Caco-2 (cell line): ENCODE measurements at places on chromosomes 6 and 20. TPM values are rescaled to one million over a fixed set of nuclear protein-coding genes. Genes with fewer than 3 reads are reported as not detected.

NR2E1 gene
- 1.3 and 1.4 TPM in 2 replicates for total RNA-seq

NKX2-4 gene
- total RNA-seq, result not detected in 2 replicates

SAMD10 gene
- total RNA-seq, result 13.4 and 13.6 TPM in 2 replicates

TCF15 gene
- total RNA-seq, result not detected in 2 replicates

AIF1 gene
- 2.2 and 2.7 TPM in 2 replicates for total RNA-seq

GHRH gene
- not detected in 2 replicates for total RNA-seq

SLC2A10 gene
- 4.2 and 4.3 TPM in 2 replicates for total RNA-seq

OLIG3 gene
- total RNA-seq, result 0.21 TPM in 1 of 2 replicates, not detected in the other

PKIB gene
- 18.6 and 18.8 TPM in 2 replicates for total RNA-seq

MMUT gene
- total RNA-seq, result 11.1 and 12.1 TPM in 2 replicates

APCDD1L gene
- not detected in 2 replicates for total RNA-seq

LAMP5 gene
- total RNA-seq, result not detected in 2 replicates

LGSN gene
- 10.8 and 13.2 TPM in 2 replicates for total RNA-seq

FAM217A gene
- not detected in 2 replicates for total RNA-seq

TMEM170B gene
- total RNA-seq, result 3.1 and 4.0 TPM in 2 replicates

TNFRSF21 gene
- 60.8 and 64.4 TPM in 2 replicates for total RNA-seq

- no peak for DNase-seq
These were observed 165.0 kb upstream of the PLCB4 start for GRCh38 chr20:8903655-8904605.

- DNase-seq, result no peak
These were observed 19.1 kb downstream of the GABRR2 start for GRCh38 chr6:89295981-89296380.

GRCh38 chr20:24676978-24677370 is 207.5 kb downstream of the SYNDIG1 start:
- no peak for DNase-seq

- no peak for DNase-seq
These were observed 425.2 kb downstream of the CD83 start for GRCh38 chr6:14542670-14543366.

- DNase-seq, result no peak
These were observed 94.7 kb upstream of the AHI1 start for GRCh38 chr6:135592276-135592675.

DNA sequence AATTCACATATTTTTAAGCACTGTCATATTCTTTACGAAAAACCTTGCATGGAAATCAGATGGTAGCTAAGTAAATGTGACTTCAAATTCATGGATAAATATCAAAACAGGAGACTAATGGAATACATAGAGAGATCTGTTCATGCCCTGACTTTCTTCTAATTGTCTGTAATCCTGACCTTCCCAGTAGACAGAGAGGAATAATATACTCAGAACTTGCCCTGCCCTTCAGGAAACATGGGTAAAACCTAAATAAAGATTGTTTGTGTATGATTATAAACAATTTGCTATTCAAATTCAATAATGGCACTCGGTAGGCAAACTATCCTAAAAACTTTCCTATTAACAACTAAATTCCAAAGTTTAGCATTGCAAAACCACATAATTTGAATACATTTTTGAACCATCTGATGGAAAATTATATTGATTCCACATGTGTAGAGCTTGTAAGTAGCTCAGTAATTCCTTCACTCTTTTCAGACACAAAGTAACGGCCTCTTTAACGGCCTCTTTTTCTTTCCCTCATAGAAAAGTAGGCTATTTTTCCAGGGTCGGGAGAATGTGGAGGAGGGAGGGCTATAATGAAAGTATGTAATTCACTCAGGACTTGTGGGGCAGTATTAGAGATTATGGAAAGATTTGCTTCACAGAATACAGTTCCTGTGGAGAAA is 227.6 kb downstream of the ALDH8A1 start:
- no peak for DNase-seq

DNA sequence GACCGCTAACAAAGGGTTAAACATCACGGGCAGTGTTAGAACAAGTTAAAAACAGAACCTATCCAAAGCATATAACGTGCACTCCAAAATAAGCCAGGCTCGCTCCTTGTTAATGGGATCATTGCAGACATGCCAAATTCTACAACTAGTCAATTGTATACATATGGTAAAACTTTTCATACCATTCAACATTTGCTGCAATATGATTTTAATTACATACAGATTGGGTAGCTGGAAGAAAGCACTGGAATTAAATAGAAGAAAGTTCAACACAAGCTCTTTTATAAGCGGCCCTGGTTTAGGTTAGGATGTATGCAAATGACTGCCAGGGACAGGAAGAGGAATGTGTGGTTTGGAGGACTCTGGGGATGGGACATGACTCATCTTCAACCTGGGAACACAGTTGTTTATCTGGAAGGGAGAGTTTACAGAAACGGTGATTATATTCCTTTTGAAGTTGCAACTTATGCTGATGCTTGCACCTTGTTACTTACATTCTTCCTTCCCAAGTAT is 62.5 kb upstream of the TIAM2 start:
- DNase-seq, result no peak

GRCh38 chr6:33128318-33128717 is 52.5 kb downstream of the HLA-DPB1 start:
- no peak for DNase-seq

DNA sequence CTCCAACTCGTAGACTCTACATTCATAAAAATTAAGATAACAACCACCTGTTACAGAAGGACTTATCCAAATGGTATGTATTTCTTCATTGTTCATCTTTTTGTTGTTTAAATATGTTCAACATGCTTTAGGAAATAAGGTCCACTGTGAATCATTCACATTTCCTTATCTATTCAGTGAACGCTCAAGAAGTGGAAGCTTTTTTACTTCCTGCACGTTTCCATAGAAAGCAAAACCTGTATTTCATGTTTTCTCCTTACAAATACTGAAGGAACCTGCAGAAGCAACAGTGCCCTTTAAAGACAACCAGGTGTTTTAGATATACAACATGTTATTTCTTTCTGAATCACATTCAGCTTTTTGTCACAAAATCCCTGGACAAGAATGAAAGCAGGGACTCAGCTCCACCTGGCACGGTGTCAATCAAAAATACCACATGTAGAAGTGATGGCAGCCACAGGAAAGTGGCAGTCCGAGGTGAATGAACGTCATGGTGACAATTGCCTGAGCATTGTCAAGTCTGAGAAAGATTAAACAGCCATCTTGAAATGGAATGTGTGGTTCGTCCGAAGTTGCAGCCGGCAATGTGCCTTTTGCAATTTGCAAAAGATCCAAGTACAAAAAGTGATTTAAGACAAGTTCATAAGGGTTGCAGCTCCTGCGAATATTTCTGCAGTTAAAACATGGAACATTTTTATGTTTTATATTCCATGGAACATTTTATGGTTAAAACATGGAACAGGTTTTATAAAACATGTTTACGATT is 66.7 kb upstream of the RIPOR2 start:
- no peak for DNase-seq

DNA sequence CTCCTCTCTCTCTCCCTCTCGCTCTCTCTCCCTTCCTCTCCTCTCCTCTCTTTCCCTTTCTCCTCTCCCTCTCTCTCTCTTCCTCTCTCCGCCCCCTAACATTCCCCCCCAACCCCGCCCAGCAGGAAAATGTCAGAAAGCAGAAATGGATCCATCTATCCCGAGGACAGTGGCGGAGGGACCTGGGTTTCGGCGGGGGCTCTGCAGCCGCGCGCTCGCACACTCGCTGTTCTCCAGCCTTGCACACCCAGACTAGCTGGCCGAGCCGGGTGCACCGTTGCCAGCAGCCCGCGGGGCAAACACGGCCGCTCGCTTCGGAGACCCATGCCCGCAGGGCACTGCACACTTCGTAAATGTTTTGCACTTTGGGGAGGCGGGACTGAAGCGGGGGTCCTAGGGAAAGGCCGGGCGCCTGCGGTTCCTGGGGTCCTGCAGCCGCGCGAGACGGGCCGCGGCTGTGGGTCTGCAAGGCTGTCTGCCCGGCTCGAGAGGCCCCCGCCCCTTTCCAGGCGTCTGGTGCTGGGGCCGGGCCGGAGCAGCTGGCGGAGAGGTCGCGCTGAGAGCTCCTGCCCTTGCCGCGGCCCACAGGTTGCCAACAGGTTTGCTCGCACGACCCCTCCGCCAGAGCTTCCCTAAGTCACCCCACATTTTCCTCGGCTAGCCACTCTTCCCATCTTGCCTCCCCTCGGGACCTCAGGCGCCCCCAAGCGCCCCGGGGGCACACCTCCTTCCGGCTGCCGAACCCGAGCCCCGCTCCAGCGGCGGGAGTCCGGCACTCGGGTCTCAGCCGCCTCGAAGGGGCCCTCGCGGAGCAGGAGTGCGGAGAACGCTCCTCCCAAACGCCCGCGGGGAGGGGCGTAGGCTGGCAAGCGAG is 818 bp upstream of the MDGA1 start:
- DNase-seq, result peak; percentile 55

- DNase-seq, result no peak
These were observed 3.3 kb upstream of the LIME1 start for GRCh38 chr20:63733117-63733516.

DNA sequence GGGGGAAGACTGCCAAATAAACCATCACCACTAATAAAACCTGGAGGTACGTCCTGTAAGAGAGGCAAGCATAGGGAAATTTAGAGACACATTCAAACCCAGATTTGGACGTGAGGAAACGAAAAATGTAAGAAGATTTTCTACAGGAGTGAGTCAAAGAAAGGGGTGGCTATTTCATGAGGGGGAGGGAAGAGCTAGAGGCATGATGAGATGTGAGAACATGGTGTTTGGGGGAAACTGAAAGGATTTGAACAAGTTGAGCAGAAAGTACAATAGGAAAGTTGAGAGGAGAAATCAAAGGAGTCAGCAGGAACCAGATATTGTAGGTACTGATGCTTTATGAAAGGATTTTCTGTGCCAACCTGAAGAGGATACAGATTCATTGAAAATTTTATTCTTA is 179.1 kb upstream of the HS3ST5 start:
- no peak for DNase-seq

DNA sequence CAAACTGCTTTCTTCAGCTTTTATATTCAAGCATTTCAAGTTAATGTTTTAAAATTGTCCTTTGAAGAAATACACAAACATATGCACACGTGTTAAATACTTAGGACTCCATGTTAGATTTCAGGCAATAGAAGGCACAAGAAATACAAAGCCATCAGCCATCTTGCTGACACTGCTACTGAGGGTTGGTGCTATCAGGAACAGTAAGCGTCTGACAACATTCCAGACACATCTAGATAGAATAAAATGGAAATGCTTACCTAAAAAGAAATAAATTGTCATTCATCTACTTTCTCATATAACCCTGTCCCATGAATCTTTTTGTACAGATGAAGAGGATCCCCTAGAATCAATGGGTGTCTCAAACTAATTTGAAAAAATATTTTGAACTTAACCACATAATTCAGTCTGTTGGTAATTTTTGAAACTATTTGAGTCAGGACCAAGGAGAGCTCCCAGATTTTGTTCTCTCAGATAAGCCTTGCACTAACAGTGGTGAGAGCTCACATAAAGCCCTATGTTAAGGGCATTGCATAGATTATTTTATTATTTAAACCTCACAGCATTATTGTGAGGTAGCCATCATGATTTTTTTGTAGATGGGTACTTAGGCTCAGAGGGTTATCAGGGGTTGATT is 631.1 kb upstream of the POU3F2 start:
- peak; percentile 13 for DNase-seq

GRCh38 chr6:140138311-140139010 is 764.0 kb upstream of the CITED2 start:
- DNase-seq, result no peak

- no peak for DNase-seq
These were observed 86.6 kb downstream of the SLC16A10 start for GRCh38 chr6:111173946-111174345.

DNA sequence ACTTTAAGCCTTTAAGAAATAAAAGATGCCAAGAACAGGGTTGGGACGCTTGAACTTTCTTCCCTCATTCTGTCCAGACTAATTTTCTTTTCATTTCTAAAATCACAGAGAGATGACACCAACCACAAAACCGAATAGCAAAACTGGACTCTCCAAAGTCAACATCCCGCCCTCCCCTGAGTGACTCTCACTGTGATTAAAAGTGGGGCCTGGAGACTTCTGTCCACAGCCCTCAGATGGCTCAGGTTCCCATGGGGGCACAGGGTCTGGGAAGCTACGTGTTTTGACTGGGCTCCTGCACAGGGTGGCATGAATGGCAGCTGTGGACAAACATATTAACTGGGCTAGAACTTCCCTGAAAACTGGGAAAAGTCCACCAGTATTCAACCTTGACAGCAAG is 6.3 kb downstream of the FRMD1 start:
- no peak for DNase-seq

DNA sequence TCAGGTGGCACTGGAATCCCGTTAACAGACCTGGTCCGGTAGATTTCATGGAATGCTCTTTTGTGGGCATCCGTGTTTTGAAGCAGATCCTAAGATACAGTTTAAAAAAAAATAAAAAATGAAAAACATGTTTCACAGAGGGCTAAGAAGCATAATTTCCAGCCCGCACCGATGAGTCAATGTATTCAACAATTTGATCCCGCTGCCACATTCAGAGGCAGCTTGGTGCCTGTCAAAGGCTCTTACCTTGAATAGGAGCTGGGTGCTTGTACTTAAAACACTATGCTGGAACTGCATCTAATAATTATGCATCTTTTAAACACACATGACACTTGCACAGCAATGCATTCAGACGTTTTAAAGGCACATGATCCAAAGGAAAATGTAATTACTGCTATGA is 164.8 kb downstream of the SYNE1 start:
- DNase-seq, result no peak

GRCh38 chr6:156809034-156809433 is 31.9 kb downstream of the ARID1B start:
- DNase-seq, result no peak

DNA sequence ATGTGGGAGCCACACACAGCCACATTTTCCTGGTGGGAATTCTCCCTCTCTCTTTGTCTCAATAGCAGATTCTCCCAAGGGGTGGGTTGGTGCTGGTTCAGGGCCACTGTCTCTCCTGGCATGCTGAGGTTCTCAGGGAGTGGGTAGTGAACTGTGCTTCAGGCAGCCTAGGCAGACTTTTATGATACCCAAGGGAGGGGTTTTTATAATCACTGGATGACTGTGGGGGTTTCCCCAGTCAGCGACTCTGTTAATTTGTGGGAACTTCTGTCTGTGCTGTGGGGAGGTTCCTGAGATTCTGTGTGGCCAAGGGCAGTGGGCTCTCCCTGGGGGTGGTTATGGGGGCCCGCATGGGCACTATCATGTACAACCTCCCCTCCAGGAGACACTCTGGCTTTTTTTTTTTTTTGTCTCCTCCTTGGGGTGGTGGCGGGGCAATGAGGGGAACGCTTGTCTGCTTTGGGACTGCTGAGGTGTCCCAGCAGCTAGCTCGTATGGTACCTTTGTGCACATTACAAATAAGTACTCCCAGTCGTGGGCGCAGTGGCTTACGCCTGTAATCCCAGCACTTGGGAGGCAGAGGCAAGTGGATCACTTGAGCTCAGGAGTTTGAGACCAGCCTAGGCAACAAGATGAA is 10.0 kb downstream of the PTK7 start:
- no peak for DNase-seq

GRCh38 chr20:47050996-47051395 is 156.4 kb downstream of the EYA2 start:
- no peak for DNase-seq

DNA sequence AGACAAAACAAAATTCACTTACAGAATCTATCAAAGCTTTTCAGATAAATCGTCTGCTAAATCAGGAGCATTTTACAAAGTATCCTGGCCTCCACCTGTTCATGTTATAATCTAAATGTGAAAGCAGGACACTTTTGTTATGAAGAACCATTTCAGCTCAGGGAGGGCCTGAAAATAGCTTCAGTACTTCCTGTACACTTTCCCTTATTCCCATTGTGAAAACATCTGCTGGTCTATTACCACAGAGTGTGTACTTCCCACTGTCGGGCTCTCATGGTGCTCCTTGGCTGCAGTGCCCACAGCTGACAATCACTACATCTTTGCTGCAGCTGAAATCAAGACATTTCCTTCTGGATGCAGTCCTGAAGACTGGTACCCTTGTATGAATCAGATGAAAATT is 128.1 kb downstream of the OPRM1 start:
- DNase-seq, result no peak
